Activated CD4-positive, CD25-positive, alpha-beta regulatory T cell treated with anti-CD3 and anti-CD28 coated beads, Interleukin-2, amount 50 U/mL, for 16 hours (primary cell): ENCODE measurements at places on chromosomes 2 and 18.

- no peak for DNase-seq
These were observed 89.9 kb upstream of the CDCA7 start for GRCh38 chr2:173264603-173265366.

DNA sequence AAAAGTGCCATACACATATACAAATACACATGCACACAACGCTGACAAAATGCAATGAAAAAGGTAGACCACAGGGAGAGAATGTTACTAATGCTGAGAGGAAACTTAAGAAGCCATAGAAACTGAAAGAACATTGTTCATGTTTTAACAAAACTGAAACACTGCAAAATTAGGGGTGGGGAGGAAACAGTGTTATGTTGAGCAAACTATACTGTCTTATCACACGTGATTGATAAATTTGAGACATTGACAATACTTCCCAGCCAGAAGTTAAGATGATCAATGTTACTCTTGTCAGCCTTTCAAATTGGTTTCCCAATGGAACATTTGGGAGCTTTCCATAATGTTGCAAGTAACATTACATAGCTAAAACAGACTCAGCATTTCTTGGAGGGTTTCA is 165.5 kb downstream of the L3MBTL4 start:
- DNase-seq, result no peak

- DNase-seq, result no peak
These were observed 31.9 kb downstream of the SPAG16 start for GRCh38 chr2:213316001-213316735.

GRCh38 chr2:239826786-239827522 is 198.2 kb downstream of the NDUFA10 start:
- no peak for DNase-seq

DNA sequence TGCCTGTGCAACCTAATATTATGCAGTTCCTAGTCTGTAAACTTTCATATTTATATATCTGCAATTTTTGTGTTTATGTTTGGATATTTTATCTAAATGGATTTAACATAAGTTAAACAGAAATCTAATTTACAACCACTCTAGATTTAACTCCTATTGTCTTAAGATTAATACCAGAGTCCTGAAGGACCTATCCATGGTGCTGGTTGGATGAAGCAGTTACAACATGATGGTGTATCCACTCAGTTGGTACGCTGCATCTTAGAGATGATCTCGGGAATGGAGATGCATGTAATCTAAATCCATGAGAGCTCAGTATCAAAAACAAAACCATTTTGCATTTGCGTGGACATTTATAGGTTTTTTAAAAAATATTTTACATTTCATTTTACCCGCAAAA is 745.9 kb upstream of the SLC8A1 start:
- DNase-seq, result no peak

DNA sequence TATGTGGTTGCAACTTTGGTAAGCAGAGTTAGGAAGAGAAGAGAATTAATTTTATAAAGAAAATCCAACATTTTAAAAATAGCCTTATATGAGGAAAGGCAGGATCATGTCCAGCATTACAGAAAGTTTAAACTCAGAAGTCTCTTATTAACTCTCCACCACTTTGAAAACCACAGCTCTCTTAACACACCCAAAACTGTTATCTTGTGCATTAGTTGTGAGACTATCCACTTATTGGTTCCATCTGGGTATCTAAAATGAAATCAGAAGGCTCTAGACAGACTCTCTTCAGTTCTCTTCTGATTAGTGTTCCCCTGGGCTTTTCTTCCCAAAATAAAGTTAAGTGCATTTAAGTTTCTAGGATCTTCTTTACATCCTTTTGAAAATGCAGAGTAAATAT is 251.5 kb downstream of the TXNL1 start:
- DNase-seq, result no peak

- DNase-seq, result no peak
These were observed 52.2 kb upstream of the UGP2 start for GRCh38 chr2:63789338-63790020.

GRCh38 chr18:48295586-48296311 is 113.4 kb downstream of the ZBTB7C start:
- no peak for DNase-seq

DNA sequence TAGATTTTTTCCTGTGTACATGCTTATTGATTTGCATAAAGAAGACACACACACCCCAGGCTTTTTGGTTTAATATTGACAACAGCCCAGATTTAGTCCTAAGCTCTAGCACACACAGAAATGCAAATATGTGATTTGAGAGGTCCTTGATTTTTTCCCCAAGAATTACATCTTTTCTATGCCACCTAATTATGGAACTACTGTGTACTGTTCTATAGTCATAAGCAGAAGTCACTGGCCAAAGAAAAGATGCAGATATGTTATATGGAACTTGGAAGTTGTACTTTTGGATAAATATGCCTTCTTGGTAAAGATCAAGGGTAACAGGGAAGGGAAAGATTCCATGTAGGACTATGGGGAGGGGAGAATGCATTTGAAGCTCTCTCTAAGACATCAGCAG is 105.6 kb downstream of the SETBP1 start:
- DNase-seq, result no peak

DNA sequence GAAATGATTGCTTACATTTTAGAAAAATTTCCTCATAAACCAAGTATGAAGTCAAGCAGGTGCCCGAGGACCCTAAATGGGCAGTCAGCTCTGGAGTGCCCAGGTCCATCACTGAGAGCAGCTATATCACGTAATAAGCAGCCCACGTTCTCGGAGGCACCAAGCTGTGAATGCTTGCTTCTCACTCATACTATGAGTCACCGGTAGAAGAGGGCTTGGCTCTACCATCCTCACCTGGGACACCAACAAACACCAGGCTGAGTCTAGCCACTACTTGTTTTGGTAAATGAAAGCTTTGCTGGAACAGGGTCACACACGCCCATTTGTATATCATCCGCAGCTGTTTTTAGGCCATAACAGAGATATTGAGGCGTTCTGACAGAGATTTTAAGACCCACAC is 207.5 kb downstream of the SEPTIN10 start:
- no peak for DNase-seq

GRCh38 chr18:79522451-79523205 is 126.9 kb downstream of the NFATC1 start:
- DNase-seq, result no peak

- DNase-seq, result no peak
These were observed 294.4 kb upstream of the CHAC2 start for GRCh38 chr2:53473236-53473635.

DNA sequence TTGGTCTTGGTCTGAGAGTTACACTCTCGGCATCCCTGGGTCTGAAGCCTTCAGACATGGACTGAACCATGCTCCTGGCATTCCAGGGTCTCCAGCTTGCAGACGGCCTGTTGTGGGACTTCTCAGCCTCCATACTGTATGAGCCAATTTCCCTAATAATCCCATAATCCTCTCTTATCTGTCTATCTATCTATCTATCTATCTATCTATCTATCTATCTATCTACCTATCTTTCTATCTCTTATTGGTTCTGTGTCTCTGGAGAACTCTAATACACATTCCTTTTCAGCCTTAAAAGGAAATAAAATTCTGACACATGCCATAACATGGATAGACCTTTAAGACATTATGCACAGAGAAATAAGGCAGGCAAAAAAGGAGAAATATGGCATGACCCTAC is 24.4 kb downstream of the SLC39A6 start:
- DNase-seq, result no peak

GRCh38 chr2:70354264-70354949 is 52.5 kb upstream of the FAM136A start:
- DNase-seq, result no peak

DNA sequence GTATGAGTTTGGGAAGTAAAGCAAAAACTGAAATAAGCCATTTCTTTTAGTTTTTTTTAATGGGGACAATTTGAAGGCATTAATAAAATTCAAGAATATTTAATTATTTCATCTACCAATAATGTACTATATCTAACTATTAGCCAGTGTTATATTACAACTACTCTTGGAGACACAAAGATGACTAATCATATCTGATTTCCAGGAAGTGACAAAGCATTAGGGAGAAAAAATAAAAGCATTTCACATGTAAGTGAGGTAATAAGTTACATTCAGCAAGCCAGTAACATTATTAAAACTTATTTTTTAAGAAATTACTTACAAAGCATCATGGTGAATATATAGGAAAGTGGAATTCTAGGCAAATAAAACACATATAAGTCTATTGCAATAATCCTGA is 781.3 kb upstream of the NRXN1 start:
- DNase-seq, result no peak

DNA sequence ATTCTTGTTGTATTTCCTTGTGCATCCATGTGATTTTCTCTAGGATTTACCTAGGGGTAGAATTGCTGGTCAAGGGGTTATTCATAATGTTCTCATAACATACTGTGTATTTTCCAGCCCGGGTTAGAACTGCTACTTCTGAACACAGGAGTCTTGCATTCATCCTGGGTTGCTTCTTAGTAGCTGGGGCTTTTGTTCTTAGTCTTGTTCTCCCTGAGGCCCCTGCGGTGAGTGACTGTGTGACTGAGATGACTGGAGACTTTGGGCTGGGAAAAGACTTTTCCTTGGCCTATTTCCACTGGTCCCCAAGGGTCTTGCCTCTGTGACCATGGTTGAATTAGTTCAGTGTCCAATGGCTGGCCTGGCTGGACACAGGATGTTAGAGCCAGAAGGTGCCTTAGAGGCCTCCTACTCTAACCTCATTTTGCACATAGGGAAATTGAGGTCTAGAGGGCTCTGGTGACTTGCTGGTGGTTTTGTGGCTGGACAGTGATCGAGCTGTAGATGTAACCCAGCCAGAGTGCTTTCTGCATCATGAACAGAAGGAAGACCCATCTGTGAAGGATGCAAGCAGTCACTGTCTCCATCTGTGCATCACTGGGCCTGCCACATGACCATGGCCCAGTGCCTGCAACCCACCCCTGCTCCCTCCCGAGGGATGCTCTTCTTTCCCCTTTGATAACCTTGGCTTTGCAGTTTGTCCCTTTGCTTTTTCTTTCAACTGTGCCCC is 233.3 kb downstream of the FHOD3 start:
- no peak for DNase-seq

DNA sequence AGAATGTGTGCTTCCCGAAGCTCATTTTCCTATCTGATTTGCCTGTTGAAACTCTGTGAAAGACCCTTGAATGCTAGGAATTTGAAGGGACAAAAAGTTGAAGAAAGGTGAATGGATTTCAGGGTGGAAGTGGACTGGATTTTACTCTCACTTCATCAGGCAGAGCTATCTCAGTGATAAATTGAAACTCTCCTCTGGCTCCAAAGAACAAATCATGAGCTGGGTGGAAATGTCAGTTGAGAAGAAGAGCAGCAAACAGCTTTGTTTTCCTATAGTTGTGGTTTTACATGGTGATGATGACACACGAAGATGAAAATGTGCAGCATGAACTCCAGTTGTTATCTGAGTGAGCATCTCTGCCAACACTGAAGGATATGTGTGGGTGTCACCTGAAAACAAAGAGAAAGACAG is 34.4 kb downstream of the CD28 start:
- no peak for DNase-seq

DNA sequence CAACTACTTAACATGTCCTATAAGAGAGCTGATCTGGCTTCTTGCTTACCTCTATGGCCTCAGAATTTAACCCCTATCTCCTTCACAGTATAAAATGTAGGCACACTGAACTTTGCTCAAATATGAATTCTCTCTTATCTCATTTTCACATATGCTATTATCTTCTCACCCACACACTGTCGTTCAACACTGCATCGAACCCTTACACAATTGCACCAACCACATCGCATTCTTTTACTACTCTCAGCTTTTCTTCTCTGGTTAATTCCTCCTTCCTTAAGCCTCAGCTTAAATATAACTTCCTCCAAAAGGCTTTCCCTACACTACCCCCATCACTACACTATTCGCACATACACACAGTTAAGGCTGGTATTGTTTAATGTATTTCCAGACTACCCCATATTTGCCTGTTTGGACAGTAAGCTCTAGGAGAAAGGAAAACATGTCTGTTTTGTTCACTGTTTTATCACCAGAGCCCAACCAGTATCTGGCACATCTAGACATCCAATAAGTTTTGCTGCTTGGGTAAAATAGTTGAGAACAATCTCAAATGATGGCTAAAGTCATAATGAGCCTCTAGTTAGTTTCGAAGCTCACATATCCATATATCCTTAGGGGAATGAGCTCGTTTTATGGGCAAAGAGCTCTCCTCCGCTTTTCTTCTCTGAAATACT is 47.7 kb downstream of the HIBCH start:
- DNase-seq, result no peak

GRCh38 chr2:129883121-129883520 is 96.3 kb upstream of the RAB6C start:
- DNase-seq, result no peak

- no peak for DNase-seq
These were observed 14.5 kb upstream of the ERMN start for GRCh38 chr2:157339965-157340655.

DNA sequence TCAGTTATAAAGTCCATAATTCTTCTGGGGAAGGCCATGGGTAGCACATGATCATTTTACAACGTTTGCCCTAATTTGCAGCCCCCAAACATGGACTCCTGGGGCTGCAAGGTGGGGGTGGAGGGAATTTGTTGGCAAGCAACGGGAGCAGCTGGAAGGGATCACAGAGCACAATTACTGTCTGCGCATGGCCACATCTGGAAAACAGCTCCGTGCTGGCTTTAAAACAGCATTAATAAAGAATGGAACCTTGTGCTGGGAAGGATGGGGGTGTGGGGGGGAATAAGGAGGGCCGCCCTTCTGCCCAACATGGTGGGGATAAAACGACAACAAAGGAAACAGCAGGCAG is 60.9 kb upstream of the SLC14A2 start:
- no peak for DNase-seq

DNA sequence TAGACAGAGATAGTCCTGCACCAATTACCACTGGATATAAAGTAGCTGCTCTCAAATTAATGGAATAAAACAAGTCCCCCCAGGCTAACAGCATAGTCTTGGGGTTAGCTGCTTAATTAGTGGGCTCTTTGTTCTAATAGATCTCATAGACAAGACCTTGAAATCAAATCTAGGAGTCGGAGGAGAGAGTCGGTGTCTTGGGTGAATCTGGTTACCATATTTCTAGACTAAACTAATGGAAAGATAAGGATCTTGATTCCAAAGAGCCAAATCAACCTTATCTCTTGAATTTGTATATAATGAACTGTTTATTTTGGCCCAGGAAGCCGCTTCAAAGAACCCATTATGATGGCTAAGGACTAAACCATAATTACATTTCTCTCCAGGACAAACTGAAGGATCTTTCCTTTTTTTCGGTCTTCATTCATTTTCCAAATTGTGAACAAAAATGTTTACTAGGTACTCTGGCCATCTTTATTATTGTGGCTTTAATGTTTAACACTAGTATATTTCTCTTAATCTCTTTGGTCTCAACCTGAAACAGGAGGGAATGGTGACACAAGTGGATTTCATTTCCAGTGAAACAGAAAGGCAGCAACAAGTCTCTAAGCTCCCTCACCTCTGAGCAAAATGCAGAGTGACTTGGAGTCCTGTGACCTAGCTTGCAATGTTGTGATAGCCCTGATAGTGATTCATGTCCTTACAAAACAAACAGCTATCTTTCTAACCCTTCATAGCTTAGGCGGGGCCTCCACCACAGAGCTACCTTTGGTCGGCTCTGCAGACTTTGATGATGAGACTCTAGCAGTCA is 137.9 kb upstream of the PARD3B start:
- no peak for DNase-seq

- DNase-seq, result no peak
These were observed 34.5 kb downstream of the GLI2 start for GRCh38 chr2:120770176-120770575.

- DNase-seq, result no peak
These were observed 2.8 kb downstream of the ITGB1BP1 start for GRCh38 chr2:9420495-9420894.

- no peak for DNase-seq
These were observed 149.7 kb downstream of the GLI2 start for GRCh38 chr2:120885321-120885720.

- DNase-seq, result no peak
These were observed 35.5 kb upstream of the PTMA start for GRCh38 chr2:231672617-231673347.
